ENCODE measurements at places on chromosomes 5 and 9.

GRCh38 chr9:114375386-114376175 lies 12.2 kb downstream of the AKNA start:
- no peak for DNase-seq

DNA sequence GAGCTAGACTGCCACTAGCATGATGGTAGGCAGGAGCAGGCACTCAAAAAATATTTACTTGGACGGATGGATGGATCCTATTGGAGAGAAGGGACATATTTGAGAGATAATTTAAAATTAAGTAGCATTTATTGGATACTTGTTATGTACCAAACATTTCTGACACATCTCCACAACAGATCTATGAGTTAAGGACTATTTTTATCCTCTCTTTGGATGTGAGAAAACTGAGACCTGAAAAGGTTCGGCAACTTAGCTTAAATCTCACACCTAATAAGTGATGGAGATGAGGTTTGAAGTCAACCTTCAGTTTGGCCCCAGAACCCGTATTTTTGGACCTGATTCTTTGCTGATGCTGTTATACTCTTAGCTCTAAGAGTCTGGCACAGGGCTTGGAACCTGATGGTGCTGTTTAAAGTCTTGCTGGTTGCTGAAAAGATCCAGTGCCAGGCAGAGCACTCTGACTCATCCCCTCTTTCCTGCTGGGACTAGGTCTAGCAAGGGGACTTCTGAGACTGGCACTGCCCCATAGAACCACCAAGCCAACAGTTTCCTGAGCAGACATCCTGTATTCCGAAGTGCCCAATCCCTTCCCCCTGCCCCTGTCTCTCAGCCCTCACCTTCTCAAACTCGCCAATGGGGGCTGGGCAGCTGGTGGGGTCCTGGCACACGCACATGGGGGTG lies 15.6 kb downstream of the SPARC start:
- DNase-seq: no peak

DNA sequence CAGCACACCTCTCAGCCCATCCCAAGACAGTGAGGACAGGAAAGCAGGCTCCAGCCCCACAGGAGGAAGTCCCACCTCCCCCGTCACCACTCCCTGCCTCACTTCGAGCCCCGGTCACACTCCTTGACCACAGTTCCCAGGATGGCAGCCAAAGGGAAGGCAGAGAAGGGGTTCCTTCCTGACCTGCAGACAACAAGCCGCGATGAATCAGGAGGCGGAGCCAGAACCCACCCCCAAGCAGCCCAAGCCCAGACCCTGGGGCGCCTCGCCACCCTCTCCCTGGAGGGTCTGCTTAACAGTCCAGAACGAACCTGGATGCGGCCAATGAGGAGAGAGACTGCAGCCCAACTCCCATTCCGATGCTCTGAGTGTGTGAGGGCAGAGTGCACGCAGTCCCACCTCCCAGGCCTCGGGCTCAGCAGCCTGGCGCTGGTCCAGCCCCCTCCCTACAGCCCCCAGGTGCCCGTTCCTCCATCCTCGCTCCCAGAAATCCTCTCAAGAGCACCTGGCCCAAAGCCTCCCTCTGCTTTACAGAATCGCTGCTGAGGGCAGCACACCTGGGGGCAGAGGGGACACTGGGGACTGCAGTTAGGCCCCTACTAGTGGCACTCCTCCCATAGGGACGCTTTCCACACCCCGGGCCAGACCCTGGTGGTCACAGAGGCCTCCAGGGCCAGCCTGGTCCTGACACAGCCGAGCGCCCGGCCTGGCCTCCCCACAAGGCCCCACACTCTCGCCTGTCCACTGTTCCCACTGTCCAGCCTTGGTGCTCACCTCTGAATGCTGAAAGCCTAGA lies 69.6 kb upstream of the LRRTM2 start:
- DNase-seq: no peak

DNA sequence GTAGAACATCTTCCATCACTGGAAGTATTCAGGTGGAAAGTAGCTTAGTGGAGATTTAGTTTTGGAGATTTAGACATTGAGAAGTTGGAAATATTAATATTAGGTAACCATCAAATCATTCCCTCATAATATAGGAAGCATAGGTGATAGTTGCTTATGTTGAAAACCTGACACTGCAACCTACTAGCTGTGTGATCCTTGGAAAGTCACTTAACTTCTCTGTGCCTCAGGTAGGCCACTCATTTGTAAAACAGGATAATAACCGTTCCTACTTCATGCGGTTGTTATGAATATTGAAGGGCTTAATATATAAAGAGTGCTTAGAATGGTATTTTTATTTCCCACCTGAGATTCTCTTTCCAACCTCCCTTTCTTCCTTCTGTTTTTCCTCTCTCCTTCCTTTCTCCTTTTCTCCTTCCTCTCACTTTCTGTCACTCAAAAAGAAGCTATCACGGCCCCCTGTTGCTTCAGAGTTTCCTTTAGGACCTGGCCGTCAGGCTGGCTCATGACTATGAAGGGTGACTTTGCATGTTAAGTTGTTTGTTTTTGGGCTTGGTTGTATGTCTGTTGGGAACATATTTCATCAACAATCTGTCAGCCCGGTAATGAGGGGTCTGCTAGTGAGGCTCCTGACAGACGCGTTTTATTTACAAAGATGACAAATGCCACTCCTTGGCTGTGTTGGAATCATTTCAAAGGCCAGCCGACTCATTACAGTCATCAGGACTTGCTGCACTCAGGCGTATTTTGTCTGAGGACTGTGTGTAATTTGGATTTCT lies 31.0 kb downstream of the DOCK2 start:
- no peak for DNase-seq
